ENCODE measurements at places on chromosomes 6 and 20.

- DNase-seq = peak; percentile 9
These were observed 10.2 kb downstream of the POU3F2 start for GRCh38 chr6:98844244-98845210.

DNA sequence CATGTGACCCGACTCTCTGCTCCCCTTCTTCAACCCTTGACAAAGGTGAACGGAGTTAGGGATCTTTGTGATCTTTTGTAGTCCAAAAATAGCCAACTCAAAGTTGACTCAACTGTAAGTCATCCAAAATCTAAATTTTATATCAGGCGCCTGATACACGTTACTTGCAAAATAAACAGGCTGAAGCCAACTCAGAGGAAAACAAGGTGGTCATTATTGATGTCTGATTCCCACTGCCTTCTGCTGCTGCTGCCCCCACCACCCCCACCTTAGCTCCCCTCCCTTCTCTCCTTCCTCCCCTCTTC is 13.2 kb upstream of the RNF8 start:
- no peak for DNase-seq

DNA sequence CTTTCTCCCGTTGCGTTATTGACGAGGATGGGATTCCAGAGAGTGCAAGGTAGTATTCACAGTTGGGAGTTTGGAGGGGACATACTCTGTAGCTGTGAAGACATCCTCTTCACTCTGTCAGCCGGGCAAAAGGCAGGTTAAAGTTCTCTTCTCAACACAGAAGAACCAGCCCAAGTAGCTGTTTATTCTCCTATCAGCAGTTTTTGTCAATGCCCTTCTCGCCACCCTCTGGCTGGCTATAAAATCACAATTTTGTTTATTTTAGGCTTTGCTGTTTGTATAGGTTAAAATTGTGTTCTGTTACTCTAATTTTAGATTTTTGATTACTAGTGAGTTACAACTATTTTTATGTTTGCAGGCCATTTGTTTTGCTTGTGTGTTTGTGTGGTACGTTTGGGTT is 37.9 kb upstream of the MAS1 start:
- DNase-seq = no peak

DNA sequence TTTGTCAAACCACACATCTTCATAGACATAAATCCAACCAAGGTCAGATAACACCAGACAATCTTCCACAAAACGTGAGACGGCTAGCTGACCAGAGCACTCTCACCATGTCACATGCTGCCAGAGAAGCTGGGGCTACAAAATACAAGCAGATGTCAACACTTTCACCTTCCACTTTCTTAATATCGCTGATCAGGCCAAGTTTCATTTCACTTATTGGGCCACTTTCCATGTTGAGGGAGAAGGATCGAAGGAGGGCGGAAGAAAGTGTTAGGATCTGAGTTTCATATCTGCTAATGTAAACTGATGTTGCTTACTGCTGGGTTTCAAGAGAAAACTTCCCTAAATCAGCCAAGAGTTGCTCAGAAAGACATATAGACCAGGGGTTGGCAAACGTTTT is 177.0 kb upstream of the PRDM1 start:
- DNase-seq = no peak

DNA sequence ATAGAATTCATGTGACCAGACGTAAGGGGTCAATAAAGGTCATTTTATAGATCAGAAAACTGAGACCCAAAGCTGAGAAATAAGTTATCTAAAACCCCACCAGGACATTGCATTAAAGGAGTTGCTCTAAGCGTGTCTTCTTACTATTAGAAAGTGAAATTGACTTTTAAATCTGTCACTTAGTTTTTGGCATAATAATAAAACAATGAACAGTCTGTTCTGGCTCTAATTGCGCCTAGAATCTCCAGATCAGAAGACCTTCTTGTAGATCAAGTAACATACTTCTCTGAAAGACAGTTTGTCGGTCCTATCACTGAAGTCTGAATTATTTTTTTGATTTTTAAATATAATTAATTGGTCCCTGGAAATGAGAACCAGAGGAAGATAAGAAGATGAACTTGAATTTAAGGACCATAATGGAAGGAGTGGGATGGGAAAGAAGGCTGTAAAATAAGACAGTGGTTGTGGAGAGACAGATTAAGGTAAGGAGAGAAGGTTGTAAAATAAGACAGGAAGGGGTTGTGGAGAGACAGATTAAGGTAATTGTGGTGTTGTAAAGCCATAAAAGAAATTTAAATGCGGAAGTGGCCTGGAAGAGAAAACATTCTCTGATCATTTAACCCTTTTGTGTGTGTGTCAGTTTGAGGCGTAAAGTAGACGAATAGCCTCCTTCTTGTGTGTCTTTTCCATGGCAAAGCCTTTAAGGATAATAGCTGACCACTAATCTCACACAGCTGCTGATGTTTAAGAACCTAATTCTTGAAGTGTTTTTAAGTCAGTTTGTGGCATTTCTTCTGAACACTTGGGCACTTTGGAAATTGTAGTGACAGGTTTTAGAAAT is 20.1 kb downstream of the TOP1 start:
- peak; percentile 46 for DNase-seq

DNA sequence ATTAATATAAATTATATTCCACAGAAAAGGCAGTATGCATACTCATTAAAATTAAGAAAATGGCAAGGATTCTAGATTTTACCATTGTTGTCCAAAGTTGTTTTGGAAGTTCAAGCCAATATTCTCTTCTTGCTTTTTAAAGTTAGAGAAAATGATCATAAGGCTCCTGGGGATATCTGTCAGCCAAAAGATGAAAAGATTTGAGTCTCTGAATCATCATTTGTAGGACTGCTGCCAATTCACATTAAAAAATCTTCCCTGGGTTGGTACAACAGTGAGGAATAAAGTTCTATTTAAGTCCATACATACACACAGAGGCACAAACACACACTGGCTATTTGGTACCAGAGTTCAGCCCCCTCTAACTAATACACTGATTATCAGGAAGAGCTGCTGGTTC is 620.1 kb downstream of the COL12A1 start:
- DNase-seq = no peak

- no peak for DNase-seq
These were observed 48.4 kb upstream of the EZR start for GRCh38 chr6:158867381-158868121.

DNA sequence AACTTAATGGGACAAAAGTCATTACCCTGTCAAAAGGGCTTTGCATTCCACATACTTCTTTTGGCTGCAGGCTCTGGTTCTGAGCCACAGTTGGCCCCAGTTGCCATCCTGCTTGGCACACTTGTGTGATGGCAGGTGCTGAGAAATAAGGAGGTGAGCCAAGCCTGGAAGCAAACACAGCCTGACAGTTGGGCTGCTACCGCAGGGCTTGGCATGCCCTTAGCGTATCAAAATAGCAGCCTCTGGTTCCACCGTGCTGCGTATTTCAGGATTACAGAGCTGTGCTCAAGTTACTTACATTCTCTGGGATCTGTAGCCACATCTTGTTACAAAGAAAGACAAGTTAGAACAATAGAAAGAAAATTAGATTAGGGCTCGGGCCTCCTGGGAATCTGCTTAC is 11.1 kb downstream of the MTHFD1L start:
- no peak for DNase-seq
